MG63 (cell line): ENCODE measurements at places on chromosomes 7 and 10.
A peak's percentile ranks its signal among the peaks of the same experiment; 100 is the strongest.

GRCh38 chr10:71694567-71694968 is 25.0 kb downstream of the C10orf105 start:
- no peak for DNase-seq

- no peak for DNase-seq
Measured at GRCh38 chr10:494149-494542, 195.3 kb downstream of the DIP2C start.

GRCh38 chr7:124752310-124752709 is 13.3 kb downstream of the GPR37 start:
- no peak for DNase-seq

- no peak for DNase-seq
Measured at GRCh38 chr7:13827716-13828115, 161.8 kb downstream of the ETV1 start.

DNA sequence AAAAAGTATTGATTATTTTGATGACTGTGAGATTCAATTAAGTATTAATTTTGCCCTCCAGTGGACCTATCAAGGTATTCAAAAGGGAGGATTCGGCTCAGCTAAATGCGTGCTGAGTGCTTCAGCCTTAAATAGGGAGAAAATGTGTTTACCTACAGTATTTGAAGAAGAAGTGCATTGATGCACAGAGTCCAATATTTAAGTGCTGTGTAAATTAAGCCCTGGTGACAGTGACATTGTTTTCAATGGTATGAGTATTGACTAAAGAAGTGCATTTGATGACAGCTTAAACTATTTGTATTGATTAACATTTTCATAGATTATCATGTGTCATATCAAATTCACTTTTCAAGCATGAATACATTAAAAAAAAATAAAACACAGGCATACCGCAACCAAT is 106.6 kb downstream of the POU6F2 start:
- DNase-seq, result no peak

DNA sequence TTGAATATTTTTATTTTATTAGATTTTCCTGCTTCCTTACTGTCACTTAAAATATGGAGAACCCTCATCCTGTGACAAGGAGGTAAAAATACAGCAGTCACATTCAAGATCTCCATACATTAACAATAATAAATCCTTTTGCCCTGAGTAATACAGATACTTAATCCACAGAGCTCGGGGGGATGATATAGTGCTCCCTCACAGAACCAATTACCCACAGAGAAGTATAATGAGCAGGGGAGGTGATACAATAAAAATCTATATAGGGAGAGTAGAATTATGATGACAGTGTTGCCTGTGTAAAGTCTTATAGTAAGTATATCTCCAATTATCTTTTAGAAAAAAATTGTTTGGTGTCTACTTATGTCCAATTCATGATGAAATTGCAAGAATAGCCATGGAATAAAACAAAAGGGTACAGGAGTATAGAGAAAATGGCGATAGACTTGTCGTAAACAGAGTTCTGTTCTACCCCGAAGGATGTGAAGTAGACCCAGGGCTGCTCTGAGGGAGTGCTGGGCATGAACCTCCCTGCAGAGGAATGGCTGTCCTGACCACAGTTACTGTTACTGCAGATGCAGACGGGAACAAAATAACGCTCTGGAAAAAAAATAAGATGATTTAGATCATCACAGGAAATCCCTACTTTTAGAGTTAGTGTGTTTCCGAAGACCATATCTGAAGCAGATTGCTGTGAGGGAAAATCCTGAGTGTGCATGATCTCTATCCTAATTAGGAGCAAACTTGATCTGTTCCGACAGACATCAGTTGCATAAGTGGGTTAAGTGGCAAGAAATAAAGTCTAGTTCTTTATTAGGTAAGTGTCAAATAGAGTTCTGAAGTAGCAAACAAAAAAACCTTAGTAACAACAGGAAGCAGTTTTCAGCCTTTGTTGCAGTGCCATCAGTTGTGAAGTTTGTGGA is 123.7 kb downstream of the KAT6B start:
- no peak for DNase-seq

DNA sequence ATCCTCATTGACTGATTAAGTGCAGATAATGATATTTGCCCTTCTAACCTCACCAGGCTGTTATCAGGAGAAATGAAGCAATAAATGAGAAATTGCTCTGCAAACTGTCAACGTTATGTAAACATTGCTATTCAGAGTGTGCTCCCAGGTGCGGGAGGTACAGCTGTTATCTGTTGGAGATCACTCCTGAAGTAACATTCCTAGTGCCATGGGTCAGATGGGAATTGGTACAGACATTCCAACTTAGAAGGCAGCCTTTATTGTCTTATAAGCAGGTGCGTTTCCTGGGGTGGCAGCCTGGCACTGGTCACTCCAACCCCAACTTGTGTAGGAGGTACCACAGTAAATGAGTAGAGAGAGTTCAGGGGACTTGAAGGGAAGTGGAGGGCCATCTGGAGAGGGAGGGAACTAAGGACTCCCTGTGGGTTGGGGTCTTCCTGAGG is 36.8 kb downstream of the HK1 start:
- no peak for DNase-seq

GRCh38 chr7:136657482-136657921 is 210.9 kb upstream of the CHRM2 start:
- DNase-seq, result no peak

DNA sequence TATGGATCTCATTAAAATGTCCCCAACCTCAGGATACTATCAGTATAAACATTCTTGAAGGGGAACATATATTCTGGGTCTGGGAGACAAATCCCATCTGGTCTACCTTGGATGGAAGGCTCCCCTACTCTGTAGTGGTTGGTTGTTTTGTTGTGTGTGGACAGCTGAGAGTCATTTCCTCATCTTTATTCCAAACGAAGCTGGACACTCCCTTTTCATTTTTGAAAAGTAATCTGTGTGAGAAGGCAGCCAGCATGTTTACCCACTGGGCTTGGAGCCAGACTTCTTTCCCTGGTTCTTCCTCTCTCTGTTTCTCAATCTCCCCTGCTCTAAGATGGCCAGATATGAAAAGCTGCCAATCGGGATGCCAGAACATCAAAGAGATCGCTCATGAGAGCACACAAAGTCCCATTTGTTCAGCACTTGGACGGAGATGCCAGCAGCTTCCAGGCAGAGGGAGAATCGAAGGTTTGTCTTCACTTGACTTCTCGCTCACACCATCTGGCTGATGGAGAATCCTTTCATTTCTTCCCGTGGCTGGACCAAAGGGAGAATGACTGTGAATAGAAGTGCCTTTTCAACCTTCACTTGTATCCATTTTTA is 108.1 kb upstream of the AGR3 start:
- DNase-seq, result peak; percentile 74
